ENCODE measurements at places on chromosomes 6 and 20.

GRCh38 chr20:23093613-23094012 lies 7.5 kb upstream of the CD93 start:
- DNase-seq, result no peak

DNA sequence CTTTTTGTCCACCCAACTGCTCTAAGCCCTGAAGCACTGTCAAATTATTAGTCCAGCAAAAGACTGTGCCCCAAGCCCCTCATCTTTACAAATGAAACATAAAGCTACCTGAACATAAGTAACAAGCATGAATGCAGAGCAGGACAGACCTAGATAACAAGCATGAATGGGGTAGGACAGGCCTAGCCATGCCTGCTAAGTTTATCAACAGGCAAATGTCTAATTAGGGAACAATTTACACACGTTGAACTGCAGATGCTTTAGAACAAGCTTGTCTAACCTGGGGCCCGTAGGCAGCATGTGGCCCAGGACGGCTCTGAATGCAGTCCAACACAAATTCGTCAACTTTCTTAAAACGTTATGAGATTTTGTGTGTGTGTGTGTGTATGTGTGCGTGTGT lies 13.6 kb downstream of the FBXO30 start:
- DNase-seq, result no peak

DNA sequence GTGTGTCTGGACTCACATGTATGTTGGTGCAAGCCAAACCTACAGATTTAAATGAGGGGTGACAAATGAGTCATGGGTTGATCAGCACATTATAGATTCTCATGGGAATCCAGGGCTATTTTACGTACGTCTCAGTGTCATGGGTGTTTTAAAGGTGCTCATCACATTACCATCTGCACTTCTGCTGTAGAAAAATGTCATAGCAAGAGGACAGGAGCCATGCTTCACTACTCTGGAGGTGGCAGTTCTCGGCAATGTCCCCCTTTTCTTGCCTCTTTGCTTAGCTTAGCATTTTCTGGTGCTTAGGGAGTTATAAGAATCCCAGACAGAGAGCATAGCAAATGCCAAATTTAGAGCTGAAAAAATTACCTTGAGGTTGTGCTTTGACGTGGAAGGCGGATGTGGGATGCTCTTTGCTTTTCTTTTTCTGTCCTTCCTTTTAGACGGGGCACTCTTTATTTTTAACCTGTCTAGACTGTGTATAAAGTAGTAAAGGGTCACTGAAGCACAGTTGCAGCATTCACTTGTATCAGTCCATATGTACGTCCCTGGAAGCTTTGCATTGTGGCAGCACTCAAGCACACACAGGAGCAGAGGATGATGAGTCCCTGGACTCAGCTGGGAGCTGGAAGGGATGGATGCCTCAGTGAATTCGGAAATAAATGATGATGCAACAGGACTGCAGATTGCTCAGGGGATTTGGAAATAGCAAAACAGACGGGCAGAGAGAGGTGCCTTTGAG lies 139.7 kb downstream of the SYNDIG1 start:
- DNase-seq, result no peak

DNA sequence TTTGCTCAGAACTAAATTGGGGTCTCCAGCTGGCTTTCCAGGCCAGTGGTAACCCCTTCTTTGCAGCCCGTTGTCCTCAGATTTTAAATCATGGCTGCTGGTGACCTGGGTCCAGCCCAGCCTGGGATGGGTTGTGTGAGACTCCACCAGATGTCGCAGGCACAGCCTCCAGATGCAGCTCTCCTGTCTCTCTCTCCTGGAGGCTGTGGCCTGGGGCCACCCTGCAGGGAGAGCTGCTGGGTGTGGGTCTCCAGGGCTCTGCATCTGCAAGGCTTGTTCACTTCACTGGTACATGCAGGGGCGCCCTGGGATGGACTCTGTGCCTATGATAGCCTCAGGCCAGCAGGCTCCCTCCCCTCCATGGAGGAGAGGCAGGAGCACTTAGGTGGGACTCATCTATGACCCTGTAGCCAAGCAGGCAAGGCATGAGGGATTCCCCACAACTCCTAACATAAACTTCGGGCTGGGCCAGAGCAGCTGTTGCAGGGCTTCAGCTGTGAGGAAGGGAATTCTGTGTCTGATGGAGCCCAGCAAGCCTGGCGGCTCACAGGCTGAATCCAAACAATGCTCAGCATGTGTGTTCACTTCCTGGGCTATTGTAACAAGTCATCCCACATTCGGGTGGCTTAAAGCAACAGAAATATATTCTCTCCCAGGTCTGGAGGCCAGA lies 94.7 kb upstream of the NXT1 start:
- DNase-seq, result no peak

GRCh38 chr20:38685271-38685670 lies 39.0 kb upstream of the SLC32A1 start:
- no peak for DNase-seq

GRCh38 chr6:98547634-98548033 lies 286.7 kb upstream of the POU3F2 start:
- no peak for DNase-seq

GRCh38 chr20:63262836-63263235 lies 8.6 kb upstream of the NKAIN4 start:
- DNase-seq, result no peak

DNA sequence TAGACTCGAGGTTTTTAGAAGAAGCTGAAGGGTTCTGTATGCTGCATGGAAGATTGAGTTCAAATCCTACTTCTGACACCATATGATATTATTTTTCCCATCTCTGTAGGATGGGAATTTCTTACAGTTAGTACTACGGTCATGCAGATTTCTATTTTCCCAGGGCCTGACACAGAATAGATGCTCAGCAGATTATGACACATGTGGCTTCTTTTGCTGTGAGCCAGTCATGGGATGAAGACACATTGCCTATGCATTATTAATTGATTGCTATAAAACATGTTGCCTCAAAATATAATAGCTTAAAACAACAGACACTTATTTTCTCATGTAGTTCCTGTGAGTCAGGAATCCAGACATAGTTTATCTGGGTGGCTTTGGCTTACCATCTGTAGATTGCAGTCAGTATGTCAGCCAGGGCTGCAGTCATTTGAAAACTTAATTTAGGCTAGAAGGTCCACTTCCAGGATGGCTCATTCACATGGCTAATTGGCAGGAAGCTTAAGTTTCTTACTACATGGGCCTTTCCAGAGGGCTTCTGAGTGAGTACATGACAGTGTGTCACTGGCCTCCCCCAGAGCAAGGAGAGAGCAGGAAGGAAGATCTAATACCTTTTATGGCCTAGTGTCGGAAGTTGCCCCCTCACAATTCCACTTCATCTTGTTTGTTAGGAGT lies 29.5 kb downstream of the TOP1 start:
- DNase-seq, result peak; percentile 35

GRCh38 chr6:36038120-36038876 lies 10.7 kb downstream of the MAPK14 start:
- no peak for DNase-seq

DNA sequence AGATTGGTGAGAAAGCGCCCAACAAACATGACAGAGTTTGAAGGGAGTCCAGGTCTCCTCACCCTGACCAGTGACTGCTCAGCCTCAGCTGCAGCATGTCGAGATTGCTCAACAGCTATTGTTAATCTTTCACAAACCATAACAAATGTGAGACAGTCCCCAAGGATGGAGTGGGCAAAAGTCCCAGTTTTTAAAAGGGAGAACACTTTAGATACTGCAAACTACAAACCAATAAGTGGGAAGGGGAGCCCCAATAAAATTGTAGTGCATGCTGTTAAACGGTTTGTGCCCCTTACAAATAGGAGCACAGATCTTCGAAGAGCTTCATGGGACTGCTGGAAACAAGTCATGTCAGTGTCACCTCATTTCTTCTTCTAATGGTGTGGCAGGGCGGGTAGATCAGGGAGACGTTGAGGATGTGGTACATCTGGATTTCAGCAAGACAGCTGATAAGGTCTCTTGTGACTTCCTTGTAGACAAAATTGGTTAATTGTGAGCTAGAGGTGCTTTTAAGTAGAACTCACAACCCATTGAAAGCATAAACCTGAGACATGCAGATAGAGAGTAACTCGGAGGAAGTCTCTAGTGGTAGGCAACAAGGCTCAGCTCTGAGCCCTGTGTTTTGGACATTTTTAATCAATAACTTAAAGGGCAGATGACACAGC lies 134.0 kb upstream of the ARMC2 start:
- DNase-seq, result peak; percentile 69

DNA sequence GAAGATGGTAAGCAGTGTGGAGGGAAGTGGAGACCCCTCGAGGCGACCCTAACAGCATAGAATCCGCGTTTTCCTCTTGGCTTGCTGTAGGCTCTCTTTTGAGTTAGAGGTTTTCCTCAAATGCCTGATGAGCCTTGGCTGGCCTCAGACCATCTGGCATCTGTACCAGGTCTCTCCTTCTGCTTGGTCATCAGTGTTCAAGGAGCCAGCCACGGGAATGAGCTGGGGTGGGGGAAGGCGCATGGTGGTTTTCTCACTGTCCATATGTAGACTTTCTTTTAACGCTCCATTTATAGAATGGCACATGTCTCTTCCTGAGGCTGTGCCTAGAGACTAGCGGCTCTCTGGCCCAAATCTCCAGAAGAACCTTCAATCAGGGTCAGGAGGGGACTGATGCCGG lies 8.1 kb upstream of the GUCA1A start:
- DNase-seq, result peak; percentile 43

DNA sequence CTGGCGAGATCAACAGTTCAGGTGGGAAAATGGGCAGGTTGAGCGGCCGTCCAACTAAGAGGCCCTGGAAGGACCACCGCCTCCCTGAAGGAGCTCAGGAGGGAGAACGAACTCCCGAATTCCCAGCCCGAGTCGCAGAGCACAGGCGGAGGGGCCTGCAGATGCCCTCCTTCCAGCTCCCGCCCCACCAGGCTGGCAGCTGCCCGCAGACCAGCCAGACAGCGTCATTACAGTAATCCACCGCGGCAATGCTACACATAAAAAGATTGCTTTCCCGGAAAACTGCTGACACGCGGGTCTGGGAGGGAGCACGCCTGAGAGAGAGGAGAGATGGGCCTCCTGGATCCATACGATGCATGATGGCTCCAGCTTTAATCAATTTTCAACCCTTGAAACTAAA lies 30.5 kb upstream of the SLCO4A1 start:
- DNase-seq, result no peak

DNA sequence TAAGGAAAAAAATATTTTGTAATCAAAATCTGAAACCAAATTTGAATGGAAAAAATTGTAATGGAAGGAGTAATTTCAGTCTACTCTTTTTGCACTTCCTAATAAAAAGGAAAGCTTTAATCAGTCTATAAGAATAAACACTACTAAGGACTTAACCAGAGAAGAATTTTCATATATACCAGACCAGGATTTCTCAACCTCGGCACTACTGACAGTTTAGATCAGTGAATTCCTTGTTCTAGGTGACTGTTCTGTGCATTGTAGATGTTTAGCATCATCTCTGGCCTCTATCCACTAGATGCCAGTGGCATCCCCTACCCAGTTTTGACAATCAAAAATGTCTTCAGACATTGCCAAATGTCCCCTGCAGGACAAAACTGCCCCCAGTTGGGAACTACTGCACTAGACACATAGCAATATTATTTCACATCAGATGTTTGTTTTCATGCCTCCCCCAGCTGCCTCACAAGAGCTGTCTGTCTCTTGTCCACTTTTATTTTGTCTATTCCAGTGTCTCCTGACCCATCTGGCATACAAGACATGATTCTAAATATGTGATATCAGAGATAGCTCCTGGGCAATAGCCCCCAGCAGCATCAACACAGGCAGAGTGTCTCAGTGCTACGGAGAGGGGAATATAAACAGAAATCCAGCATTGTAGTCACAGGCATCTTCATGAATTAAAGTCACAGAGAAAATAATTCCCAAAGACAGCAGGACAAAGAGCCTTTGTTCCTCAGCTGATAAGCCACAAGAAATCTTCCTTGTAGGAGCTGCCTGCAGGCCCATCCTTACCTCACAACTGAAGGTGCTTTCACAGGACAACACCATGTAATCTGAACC lies 27.0 kb downstream of the DNAAF9 start:
- no peak for DNase-seq

- no peak for DNase-seq
Observed at GRCh38 chr20:2845607-2846006, 5.1 kb downstream of the VPS16 start.

DNA sequence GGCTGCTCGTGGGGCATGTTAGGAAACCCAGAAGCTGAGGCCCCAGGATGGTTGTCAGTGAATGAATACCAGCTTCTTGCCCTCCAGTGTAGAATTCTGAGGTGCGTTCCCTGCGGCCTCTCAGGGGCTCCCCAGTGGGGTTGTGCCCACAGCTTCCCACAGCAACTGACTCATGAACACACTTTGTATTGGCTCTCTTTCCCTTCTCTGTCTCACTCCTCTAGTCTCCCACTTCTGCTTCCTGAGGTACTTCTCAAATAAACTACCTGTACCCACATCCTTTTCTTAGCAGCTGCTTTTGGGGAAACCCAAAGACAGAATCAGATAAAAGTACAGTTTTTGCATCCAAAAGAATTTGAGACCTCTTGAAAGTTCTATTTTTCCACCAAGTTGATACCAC lies 107.7 kb upstream of the JAG1 start:
- DNase-seq, result no peak

DNA sequence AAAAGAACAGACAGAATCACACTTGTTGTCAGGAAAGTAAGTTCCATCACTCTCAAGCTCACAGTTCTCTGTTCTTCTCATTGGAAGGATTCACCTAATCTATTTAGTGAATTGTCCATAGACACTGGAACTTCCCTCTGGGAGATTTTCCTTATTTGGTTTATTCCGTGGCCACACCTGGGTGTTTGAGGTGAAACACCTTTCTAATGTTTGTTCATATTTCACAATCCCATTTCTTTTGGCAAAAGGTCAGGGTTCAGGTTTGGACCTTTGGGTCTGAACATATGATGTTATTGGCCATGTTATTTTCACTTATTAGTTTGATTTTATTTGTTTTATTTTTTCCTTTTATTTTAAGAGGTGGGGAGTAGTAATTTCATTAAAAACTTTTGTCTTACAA lies 4.0 kb downstream of the MAS1L start:
- DNase-seq, result no peak

- peak; percentile 77 for DNase-seq
Observed at GRCh38 chr6:169725125-169726048, 1.1 kb upstream of the PHF10 start.

DNA sequence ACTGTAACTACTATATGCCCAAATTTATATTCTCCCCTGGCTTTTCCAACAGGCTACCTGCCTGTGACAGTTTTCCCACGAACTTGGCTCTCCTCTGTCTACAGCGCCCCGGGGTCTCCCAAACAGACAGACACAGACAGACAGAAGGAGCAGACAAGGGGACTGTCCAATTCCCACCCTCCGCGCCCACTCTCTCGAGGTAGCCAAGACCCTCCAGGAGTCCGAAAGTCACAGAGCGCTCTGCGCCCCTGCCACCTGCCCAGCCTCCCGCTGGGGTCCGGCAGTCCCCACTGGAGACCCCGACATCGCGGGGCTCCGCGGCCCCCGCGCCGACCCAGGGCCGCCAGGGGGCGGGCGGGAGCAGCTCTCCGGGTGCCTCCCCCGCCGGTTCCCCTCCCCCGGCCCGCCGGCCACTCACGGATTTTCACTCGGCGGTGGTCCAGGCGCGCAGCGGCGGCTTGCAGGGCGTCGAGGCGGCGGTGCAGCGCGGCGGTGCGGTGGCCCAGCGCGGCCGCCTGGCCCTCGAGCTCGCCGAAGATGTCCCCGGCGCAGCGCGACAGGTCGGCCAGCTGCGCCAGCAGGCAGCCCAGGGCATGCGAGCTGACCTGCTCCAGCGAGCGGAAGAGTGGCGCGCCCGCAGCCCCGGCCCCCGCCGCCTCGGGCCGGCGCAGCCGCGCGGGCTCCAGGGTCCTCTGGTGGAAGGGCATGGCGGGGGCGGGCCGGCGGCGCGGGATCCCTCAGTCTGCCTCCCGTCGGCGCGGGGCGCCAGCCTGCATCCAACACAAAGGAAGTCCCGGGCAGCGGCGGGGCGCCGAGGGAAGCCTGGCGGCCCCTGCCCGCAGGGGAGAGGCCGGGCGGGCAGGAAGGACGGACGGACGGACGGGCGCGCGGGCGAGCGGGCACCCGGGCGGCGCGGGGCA lies 81.3 kb upstream of the CCDC28A start:
- peak; percentile 96 for DNase-seq

Measured in AG20443 (cell line).